ENCODE measurements at places on chromosomes 11 and 22.

DNA sequence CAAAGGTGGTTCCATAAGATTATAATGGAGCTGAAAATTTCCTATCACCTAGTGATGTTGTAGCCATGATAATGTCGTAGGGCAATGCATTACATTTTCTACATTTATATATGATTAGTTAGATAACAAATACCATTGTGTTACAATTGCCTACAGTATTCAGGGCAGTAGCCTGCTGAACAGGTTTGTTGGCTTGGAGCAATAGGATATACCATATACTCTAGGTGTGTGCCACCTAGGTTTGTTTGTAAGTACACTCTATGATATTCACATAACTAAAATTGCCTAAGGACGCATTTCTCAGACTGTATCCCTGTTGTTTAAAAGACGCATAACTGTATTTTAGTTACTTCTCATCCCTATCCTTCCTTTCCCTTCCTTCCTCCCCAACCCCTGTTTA lies 13.6 kb downstream of the PLEKHB1 start:
- DNase-seq, result no peak

DNA sequence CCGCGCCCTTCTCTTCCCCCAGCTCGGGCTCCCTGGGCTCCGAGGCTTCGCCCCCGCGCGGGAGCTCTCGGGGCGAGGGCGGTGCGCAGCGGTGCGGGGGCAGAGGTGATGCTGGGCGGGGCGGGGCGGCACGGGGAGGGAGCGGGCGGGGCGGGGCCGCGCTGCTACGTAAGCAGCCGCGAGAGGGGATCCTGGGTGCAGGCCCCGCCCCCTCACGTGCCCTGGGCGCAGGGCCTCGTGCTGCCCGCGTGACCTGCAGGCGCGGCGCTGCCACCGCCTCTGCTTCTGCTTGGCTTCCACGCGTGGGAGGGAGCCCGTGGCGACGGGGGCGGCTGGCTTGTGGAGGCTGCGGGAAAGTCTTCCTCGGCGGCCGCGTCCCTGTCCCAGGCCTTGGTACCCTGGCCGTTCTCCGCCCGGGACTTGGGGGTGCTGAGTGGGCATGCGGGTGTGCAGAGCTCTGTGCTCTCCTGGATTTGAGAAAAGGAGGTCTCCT lies 132.6 kb upstream of the HSD17B12 start:
- DNase-seq, result no peak

DNA sequence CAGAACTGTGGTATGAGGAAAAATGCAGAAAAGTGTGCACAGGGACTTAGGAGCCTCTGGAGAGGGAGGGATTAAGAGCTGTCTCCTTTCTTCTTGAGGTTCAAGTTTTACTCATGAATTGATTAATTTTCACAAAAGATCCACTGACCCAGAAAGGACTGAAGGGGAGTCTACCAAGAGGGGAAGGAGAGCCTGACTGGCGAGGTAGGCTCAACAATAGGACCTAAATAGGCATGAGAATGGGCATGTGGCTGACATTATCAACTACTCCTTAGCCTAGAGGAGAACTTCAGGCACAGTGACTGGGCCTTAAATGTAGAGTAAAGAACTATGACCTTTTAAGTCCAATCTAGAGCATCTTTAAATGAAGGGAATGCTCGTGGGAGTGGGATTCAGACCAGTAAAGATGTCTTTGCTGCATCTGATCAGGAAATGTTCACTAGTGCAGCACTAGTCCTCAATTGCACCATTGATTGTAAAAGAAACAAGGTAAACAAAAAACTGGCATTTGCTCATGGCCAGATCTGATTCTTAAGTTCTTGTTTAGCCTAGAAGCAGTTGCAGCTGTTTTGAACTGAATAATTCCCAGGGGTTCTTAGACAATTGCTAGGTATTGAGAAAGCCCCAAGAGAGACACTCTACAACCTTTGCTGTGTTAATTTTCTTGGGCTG lies 135.6 kb downstream of the RAB38 start:
- DNase-seq, result no peak

- no peak for DNase-seq
These were observed 17.7 kb upstream of the OLFML1 start for GRCh38 chr11:7467652-7468051.

DNA sequence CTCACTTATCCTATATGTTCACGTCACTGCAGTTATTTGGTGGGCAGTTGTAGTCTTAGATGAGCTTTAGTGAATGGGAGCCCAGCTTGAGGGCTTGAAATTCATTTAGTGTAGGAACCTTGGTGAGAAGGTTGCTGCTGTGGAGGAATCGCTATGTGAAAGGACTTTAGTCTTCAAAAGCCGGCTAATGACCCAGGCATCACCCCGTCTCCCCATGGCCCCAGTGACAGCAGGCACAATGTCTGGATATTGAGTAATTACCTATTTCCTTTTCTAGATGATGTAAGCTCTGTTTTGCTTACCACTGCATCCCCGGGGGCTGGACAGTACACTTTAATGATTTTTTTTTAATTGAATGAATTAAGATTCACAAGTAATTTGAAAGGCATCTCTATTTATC lies 283.2 kb downstream of the ST3GAL4 start:
- DNase-seq, result no peak

DNA sequence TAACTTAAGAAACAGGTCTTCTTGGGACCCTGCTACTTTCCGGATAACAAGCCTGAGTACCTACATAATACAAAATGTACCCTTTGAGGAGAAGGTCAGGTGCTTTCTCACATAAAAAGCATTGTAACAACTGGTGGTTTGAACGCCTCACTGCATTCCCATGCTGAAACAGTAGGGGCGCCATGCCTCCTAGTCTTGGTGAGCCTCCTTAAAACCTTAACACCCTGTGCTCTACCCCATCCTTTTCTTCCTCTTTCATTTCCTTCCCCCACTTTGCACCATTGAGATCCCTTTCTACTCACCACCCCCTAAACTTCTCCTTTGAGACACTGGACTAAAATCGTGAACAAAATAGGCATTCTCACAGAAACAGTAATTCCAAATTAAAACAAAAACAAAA lies 729.3 kb downstream of the NTM start:
- no peak for DNase-seq

- no peak for DNase-seq
These were observed 515.2 kb upstream of the TENM4 start for GRCh38 chr11:79956061-79956460.

DNA sequence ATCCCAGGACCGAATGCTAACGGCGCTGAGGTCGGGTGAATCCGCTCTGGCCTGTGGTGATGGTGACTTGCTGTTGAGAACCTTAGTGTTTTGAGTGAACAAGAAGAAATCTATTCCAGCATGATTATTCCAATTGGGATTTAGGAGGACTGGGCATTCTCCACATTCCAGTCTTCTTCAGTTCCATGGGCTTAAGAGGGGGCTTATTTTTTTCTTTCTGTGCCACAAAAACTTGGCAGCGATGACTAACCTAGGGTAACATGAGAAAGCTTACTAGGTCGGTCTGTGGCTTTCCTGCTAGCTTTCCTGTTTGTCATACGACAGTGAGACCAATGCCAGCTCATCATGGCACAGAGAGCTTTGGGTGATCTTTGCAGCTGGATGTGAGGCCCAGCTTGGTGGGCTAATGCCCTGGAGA lies 62.9 kb upstream of the ATXN10 start:
- no peak for DNase-seq

DNA sequence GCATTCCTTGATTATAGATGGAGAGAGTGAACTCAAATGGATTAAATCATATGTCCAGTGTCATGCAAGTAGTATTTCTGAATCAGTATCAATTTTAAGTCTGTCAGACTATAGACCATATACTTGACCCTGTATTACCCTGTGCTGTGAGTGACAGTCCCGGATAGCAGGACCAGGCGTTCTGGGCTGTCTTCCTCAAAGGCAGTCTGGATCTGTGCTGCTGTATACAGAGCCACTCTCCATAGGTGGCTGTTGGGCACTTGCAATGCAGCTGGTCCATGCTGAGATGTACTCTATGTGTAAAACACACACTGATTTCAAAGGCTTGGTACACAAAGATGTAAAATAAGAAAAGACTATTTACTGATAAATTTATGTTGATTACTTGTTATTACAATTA lies 294.3 kb downstream of the OPCML start:
- DNase-seq, result no peak

GRCh38 chr11:128524172-128524571 lies 63.2 kb downstream of the ETS1 start:
- no peak for DNase-seq

DNA sequence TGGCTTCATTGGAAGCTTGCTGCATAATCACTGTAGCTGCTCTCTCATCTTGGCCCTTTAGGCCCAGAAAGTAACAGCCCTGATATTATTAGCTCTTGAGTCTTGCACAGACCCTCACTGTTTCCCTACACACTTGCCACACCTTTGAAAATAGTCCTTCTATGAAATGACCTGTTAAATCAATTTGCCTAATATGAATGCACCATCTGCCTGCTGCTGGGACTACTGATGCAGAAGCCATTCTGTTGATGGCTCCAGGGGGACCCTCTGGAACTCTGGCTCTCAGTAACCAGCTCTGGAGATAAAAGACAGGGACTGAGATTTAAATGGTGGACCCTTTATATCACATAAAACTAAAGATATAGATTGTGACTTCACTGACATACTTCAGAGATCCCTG lies 14.7 kb upstream of the AMPD3 start:
- no peak for DNase-seq

DNA sequence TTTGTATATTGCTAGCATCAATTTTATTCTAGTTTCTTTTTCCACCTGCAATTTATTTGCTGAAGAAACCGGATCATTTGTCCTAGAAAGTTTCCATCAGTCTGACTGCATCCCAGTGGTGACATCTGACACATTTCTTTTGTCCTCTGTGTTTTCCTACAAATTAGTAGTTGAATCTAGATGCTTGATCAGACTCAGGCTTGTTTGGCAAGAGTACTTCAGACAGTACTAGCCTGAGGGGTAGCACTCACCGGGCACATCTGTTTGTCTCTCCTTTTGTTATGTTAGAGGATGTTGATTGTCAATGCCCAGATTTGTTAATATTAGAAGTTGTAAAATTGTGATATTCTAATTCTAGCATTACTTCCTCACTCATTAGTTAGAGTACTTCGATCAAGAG lies 204.8 kb downstream of the SWAP70 start:
- DNase-seq, result no peak

DNA sequence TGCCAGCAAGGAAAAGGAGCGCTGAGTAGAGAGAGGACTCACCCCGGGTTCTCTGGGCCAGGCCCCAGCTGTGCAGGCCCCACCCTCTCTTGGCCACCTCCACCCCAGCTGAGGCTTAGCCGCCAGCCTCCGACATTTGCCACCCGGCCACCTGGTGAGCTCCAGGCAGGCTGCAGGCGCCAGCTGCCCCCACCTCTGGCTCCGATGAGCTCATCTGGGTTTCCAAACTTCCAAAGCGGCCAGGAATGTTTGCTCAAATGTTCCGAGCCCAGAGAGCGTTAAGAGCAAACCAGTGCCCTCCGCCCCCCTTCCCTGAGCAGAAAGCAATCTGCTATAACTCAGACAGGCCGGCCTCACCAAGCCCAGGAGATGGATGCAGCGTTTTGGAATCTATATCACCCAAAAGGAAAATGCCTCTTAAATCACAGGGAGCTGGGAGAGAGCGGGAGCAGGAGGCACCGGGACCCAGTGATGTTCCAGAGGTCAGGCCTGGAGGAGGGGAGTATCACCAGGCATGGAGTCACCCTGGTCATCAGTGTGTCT lies 9.1 kb upstream of the MN1 start:
- DNase-seq, result no peak

DNA sequence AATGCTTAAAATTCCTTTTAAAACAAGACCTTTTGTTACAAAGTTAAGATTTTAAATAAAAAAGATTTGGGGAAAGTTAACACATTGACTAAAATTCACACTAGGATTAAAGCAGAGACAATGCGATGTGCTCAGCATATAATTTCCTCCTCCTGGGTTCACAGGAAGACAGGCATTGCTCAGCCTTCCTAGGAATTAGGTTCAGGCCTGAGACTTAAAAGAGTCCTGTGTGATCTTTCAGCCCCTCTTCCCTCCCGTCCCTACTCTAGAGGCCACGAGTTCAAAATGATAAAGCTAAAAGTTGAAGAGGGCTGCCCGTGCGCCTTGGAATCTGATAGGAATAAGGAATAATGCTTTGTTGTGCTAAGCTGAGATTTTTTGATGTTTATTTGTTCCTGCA lies 218.6 kb downstream of the KIRREL3 start:
- no peak for DNase-seq

GRCh38 chr11:28773606-28774005 lies 665.4 kb downstream of the METTL15 start:
- no peak for DNase-seq

DNA sequence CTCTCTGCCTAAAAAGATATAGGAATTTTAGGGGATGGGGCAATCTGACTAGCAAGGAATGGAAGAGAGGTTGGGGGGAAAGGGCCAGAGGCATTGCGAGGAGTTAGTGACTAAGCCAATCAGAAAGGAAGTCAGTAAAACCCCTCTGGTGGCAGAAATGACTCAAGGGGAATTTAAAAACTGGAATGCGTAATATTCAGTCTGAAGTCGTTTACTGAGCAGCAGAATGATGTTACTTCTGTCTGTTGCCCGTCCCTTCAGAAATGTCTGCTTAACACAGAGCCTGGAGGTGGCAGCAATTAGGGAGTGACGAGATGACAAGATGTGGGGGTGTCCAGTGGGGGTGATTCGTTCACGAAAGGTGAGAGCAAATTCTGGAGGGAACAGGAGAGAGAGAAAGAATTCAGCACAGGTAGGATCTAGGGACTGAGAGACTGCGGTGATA lies 107.7 kb upstream of the CLMP start:
- DNase-seq, result no peak

GRCh38 chr11:73862986-73863385 lies 13.7 kb downstream of the COA4 start:
- DNase-seq, result no peak

- no peak for DNase-seq
These were observed 15.7 kb downstream of the LRP4 start for GRCh38 chr11:46902694-46903093.

DNA sequence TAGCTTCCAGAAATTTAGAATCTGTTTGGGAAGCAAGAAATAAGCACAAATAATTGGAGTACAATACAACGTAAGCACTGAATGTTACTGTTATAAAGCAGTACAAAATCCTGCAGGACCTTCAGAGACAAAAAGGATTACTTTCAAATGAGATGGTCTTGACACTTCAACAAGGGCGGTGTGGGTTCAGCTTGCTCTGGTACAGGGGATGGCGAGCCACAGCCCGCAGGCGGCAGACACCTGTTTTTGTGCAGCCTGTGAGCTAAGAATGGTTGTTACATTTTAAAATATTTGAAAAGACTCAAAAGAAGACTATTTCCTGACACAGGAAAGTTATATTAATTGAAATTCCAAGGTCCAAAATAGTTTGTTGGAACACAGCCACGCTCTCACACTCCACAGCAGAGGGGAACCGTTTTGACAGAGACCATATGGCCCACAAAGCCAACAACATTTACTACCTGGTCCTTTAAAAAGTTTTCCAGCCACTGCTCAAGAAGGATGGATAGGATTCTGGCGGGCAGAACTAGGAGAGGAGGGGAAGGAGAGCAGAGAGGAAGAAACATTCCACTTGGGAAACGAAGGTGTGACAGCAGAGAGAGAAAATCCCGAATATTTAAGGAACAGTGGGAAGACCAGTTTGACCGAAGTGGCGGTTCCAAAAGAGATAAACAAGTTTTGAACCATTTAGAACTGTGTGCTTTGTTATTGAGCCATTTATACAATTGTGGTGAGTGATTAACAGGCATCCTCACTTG lies 6.3 kb downstream of the PRDM10 start:
- DNase-seq, result no peak
